ENCODE measurements at places on chromosomes 6 and 20.

DNA sequence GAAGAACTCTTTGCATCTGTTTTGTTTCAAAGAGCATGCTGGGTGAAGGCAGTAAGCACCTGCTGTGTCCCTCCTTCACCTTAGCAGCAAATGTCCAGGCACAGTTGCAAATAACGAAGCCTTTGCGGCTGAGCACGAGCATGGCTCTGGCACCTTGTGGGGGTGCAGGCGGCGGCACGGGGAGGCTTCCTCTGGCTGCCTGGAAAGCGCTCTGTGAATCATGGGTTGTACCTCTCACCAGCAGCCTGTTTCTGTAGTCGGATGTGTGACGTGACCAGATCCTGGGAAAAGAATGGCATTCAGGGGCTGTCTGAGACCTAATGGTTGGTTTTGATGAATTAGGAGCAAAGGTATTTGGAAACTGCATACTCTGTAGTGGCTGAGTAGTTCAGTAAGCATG, 144.8 kb downstream of the DTNBP1 start:
- no peak for DNase-seq

DNA sequence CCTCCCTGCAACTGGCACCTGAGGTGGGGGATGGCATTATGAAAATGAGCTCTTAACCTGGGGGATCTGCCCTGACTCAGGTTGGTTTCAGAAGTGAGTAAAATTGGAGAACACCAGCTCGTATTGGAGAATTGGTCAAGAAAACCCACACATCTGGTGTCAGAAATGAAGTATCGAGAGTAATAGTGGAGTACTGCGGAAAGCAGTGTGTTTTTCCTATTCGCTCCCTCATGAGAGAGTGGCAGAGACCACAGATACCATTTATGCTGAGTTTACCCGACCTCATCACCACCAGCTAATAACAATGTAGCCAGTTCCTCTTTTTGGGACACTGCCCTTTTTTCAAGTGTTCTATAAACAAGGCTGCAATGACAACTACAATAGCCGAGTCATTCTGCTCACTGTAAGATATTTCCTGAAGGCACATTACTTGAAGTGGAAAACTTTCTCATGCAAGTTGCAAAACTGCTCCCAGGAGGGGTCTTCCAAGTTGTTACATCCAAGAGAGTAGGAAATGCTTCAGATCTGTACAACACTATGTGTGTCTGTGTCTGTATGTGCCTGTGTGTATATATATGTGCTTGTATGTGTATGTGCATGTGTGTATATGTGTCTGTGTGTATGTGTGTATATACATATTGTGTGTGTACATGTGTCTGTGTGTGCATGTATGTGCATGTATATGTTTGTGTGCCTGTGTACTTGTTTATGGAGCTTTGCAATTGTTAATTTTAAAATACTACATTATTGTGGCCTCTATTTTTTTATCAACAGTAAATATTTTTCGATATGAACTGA, 106.0 kb upstream of the CST7 start:
- no peak for DNase-seq

DNA sequence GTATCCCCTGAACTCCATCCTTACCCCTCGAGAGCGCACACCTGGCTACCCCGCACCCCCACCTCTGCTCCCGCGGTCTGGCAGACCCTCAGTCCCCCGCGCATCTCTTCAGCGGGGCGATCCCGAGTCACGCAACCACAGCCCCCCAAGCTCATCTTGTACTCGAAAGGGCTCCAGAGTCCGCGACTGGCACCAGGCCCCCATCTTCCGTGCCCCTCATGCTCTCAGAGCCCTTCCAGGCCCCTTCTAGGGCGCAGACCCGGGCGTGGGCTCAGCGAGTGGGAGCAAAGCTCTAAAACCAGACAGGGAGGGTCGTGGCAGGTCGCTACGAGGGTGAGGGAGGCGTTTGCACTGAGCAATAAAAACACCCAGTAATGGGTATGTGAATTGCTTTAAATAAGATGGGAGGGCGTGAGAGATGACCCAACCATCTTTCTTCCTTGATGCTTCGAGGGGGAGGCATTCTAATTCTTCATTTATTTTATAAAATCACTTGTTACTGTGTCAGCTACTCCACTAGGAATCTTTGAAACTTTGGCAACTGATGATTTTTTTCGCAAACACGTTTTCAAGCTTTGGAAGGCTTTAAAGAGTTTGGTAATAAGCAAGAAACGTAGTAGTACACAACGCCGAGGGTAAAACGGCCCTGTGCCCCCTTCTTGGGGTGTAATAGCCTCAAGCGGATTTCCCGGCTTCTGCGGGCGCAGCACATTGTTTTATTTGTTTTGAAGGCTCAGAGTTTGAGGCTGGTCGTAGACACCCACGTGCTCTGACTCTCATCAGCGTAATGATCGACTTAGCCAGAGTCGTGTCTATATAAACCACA, 42.6 kb upstream of the SUPT3H start:
- no peak for DNase-seq

DNA sequence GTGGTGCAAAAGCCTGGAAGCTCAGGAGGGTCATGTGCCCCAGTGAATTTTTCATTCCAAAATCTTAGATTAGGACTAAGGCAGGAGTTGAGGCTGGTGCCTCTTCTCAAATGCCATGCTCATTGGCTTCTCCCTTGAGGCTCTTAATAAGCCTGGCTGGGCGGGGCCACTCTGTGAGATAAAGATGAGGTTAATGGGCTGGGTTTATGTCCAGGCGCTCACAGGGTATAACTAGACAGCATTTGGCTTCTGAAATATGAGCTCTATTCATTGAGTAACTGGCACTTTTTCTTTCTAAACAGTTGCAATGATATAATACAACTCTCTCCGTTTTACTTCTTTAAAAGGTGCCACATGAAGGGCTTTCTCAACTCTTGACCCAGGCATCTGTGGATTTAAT, 156.3 kb downstream of the SCML4 start:
- DNase-seq, result no peak

DNA sequence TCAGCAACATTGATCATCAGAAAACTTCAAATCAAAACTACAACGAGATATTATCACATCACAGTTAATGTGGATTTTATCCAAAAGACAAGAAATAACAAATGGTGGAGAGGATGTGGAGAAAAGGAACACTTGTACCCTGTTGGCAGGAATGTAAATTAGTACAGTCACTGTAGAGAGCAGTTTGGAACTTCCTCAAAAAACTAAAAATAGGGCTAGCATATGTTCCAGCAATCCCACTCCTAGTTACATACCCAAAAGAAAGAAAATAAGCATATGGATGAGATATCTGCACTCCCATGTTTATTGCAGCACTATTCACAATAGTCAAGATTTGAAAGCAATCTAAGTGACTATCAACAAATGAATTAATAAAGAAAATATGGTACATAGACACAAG, 887.7 kb upstream of the MAN1A1 start:
- DNase-seq, result no peak

DNA sequence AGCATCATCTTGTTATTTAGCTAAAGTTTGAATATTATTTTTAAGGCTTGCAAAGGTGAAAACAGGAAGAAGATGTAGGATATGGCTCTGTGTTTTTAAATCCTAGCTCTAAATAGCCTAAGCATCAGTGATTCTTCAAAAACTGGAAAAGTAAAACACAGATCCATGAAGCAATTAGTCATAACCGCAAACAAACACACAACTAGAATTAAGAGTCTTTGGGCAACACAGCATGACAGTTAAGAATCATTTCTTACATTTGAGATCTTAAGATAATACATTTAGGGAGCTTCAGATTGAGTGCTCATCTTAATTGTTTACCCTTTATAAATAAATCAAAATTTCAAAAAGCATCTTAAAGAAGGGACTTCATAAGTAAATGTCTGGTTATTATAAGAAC, 115.8 kb upstream of the MAP7 start:
- no peak for DNase-seq

GRCh38 chr6:89145091-89145955, 532 bp upstream of the PM20D2 start:
- DNase-seq, result no peak

DNA sequence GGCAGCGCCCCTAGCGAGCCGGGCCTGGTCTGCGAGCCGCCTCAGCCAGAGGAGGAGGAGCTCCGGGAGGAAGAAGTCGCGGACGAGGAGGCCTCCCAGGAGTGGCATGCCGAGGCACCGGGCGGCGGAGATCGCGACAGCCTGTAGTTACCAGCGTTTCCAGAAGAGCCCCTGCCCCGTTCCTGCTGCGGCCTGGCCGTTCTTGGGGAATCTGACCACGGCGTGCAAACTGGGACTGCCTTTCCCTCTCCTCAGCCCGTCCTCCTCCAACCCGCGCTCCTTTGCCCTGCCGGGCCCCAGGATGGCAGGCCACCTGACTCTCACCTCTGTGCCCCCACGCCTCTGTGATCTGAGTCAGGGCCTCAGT, 802 bp downstream of the HDGFL1 start:
- no peak for DNase-seq

DNA sequence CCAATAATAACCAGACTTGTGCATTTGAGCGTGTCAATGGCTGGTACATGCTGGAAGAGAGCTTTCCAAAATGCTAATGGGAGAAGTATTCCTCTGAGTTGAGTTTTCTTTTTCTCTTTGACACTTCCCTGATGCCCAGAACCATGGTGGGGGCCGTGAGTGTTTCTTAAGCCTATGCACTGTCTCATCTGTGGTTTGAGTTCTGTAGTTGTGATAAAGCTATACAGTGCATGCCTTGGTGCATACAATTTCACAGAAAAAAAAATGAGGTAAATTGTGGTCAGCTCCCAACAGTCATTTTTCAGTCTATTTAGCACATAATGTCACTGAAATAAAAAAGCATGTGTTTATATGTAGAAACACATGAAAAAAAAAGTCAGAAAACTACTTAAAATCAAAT, 204.8 kb downstream of the HDGFL1 start:
- no peak for DNase-seq

DNA sequence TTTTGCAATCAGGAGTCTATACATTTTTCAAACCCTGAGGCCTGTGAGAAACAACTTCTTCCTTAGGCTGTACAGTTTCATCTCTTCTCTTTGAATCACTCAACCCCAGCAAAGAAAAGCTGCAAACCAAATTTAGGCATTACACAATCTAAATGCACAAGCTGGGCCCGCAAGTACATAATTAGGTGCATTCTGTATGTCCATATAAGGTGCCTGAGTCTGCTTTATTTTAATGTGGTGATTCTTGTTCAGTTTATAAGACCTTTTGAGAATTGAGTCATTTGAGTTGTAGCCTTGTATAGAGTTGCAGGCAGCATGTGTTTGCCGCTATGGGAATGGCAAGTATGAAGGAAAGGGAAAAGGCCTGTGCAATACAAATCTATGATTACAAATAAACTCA, 709.6 kb upstream of the MARCKS start:
- DNase-seq, result no peak

DNA sequence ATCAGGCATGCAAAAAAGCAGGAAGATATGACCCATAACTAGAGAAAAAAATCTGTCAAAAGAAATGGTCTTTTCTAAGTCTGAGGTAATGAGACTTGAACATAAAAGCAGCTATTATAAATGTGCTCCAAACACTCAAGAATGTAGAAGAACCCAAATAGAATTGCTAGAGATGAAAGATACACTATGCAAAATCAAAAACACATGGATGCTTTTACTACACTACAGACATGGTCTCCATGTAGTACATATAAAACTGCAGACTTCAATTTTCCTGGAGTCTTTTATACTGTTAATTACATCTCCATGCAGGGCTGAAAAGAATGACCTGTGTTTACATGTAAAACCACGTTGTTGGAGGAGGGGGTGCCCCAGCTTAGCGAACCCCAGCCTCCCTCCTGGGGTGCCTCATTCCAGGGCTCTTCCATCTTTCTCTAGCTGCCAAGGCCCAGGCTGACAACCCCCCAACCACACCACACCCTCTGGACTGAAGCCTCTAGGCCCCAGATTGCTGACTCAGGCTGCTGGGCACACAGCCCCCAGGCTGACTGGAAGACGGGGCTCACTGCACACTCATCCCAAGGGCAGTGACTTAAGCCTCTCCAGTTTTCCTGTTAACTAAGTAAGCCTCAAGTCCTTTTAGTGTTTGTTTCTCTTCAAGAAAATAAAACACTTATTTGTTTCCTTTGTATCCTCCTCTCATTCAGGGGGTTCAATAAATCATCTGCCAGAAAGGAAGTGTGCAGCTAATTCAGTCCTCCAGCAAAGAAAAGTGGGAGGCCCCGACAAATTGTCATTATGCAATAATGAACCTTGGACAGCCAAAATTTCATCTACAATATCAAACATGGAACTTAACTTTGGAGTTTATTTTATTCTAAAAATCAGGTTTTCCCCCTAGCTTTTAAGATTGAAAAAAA, 26.0 kb upstream of the PLAGL1 start:
- peak; percentile 53 for DNase-seq

- DNase-seq, result peak; percentile 49
These were observed 14.9 kb downstream of the PLN start for GRCh38 chr6:118562959-118563358.

DNA sequence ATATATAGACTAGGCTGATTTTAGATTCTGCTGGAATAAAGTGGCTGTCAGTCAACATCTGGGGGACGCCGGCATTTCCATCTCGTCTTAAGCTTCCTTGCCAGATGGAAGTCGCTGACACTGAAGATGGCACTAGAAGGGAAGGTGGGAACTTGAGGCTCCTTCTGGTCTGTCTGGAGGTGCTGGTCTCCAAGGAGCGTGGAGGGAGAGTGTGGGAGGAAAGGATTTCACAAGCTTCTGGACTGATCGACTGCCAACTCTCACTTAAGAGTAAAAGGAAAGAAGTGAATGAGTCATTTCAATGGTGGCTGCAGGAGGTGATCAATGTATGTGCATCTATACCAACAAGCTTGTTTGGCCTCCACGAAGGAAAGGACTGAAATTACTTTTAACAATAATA, 40.4 kb downstream of the DUSP22 start:
- peak; percentile 55 for DNase-seq

GRCh38 chr6:165636402-165637048, 26.5 kb downstream of the PDE10A start:
- DNase-seq, result peak; percentile 24

DNA sequence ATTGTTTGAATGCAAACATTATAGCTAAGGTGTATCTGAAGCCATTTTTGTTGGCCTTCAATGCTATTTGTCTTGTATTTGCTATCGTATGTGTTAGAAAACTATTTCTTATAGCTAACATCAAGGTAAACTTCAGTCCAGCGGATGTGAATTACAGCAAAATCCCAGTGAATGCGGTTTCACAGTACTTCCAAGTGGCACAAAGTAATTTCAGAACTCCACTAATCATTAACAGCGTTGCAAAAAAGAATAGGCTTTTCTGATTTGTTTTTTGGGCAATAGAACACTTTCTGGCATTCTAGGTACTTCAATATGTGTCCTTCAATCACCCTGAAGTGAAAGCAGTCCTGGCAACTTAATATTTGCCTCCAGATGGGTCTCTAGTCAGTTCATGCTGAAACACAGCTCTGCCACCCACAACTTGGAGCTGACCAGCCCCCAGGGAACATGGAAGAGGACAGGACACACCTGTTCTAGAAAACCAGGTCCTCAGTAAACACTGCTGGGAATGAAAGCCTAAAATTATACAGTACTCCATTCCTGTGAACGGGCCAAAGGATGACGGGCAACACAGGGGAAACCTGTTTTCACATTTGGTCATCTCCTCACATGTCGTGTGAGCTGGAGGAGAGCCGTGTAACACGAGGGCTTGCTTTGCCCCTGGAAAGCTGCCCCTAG, 9.7 kb upstream of the MRPS10 start:
- DNase-seq, result no peak

- no peak for DNase-seq
These were observed 24.5 kb upstream of the POPDC3 start for GRCh38 chr6:105204331-105204730.

GRCh38 chr20:61937146-61937962, 128.3 kb downstream of the TAF4 start:
- DNase-seq, result no peak

Measured in HT1080 (cell line).